ENCODE measurements at places on chromosomes 11 and 22.

GRCh38 chr11:120835601-120836228 is 188.2 kb upstream of the TBCEL start:
- DNase-seq = no peak
- H3K27me3 ChIP-seq = no peaks in the 10 kb centered on the region
- no peaks in the 10 kb centered on the region for H3K4me1 ChIP-seq
- no peaks in the 10 kb centered on the region for H3K36me3 ChIP-seq
- H3K27ac ChIP-seq = no peak overlapping the region

GRCh38 chr22:31977141-31977841 is 33.0 kb downstream of the YWHAH start:
- H3K4me3 ChIP-seq = no peak overlapping the region
- no peaks in the 10 kb centered on the region for H3K36me3 ChIP-seq
- no peaks in the 10 kb centered on the region for H3K27me3 ChIP-seq
- DNase-seq = peak; percentile 81

DNA sequence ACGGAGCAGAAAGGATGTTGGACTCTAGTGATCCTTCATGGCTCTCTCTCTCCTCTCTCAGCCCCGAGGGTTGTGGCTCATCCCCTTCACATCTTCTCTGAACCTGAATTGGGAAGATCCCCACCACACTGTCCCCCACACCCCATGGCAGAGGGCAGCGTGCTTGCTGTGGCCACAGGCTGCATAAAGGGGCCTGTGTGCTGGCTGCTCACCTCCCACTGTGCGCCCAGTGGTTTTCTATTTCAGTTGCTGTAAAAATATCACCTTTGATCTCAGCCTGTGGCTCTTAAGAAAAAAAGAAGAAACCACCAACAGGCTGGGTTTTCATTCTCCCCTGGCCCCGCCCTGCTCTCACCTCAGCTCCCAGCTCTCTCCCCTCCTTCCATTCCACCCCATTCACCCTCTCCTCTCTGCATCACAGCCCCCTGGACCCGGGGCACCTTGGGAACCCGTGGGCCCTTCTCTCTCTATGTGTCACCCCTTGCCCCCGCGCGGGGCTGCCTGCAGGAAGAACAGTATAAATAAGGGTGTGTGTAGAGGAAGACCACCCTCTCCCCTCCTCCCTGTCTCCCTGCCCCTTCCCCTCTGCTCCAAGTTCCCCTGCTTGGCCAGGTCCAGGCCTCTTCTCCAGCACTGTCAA is 25.8 kb upstream of the WNT11 start:
- H3K4me1 ChIP-seq = 0 out of 2 replicates have a peak, but pooled peaks cover 9% of the 10 kb centered on the region
- no peaks in the 10 kb centered on the region for H3K27me3 ChIP-seq
- H3K27ac ChIP-seq = no peak overlapping the region
- no peaks in the 10 kb centered on the region for H3K36me3 ChIP-seq
- peak; percentile 54 for DNase-seq

DNA sequence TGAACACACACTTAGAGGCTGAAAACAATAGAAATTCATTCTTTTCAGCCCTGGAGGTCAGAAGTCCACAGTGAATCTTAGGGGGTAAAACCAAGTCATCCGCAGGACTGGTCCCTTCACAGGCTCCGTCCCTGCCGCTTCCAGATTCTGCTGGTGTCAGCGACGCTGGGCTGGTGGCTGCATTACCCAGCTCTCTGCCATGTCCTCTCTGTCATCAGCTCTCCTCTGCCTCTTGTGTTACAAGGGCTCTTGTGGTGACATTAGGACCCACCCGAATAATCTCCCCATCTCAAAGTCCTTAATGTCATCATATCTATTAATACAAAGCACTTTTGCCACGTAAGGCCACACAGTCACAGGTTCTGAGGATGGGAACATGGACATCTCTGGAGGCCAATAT is 47.7 kb upstream of the ANO1 start:
- H3K27ac ChIP-seq = no peak overlapping the region
- DNase-seq = no peak
- H3K4me3 ChIP-seq = no peak overlapping the region
- no peaks in the 10 kb centered on the region for H3K36me3 ChIP-seq
- H3K4me1 ChIP-seq = no peaks in the 10 kb centered on the region
- H3K27me3 ChIP-seq = no peaks in the 10 kb centered on the region

- peaks cover 13% of the 10 kb centered on the region for H3K27me3 ChIP-seq
- H3K4me1 ChIP-seq = no peaks in the 10 kb centered on the region
- no peak overlapping the region for H3K27ac ChIP-seq
- no peaks in the 10 kb centered on the region for H3K36me3 ChIP-seq
- DNase-seq = no peak
- no peak overlapping the region for H3K4me3 ChIP-seq
Measured at GRCh38 chr11:15886866-15887265, 469.5 kb downstream of the SOX6 start.

DNA sequence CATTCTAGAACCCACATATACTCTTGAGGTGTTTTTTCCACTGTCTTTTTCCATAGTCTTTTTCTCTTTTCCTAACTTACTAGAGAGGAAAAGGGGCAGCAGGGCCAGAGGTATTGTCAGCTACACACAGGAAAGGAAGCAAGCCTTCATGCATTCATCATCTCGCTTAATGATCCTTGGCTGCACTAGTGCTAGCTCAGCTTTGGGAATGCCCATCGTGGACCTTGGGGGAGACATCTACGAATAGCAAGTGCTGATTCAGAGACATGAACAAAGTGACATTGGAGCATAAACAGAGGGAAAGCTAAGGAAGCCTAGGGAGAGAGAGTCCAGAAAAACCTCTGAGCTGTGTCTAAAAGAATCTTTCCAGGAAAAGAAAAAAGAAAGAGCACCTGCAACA is 466.3 kb upstream of the ARHGAP42 start:
- DNase-seq = no peak
- H3K27ac ChIP-seq = no peak overlapping the region
- H3K4me3 ChIP-seq = no peak overlapping the region
- no peaks in the 10 kb centered on the region for H3K36me3 ChIP-seq

- H3K27me3 ChIP-seq = no peaks in the 10 kb centered on the region
- peaks cover 4% of the 10 kb centered on the region for H3K4me1 ChIP-seq
- no peak overlapping the region for H3K4me3 ChIP-seq
- no peak overlapping the region for H3K27ac ChIP-seq
Measured at GRCh38 chr22:36378869-36379217, 8.9 kb downstream of the MYH9 start.

- DNase-seq = no peak
- H3K4me3 ChIP-seq = no peak overlapping the region
- no peak overlapping the region for H3K27ac ChIP-seq
- H3K36me3 ChIP-seq = no peaks in the 10 kb centered on the region
Measured at GRCh38 chr11:126464796-126465195, 109.3 kb downstream of the ST3GAL4 start.

- H3K36me3 ChIP-seq = no peaks in the 10 kb centered on the region
- H3K4me3 ChIP-seq = no peak overlapping the region
- no peaks in the 10 kb centered on the region for H3K4me1 ChIP-seq
Measured at GRCh38 chr11:69504576-69505335, 23.3 kb downstream of the LINC01488 start.

DNA sequence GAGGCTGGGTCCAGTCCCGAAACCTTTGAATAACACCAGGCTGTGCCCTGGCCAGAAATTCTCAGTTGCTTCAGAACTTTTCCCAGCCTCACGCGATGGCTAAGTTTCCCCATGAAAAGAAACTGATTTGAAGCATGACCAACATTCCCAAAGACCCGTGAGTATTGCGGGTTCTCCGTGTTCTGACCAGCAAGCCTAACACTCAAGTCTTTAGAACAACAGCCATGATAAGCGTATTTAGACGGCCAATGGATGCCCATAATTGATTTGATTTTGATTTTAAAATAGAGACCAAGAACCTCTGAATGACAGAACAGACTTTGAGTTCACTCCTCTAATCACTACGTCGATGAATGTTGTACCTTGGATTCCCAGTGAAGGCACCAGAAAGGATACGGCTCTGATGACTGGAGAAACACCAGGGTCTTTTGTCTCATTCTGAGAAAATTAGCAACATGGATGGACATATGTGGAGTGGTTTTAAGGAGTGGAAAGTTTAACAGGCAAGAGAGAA is 43.9 kb downstream of the ZNF280B start:
- H3K4me1 ChIP-seq = peaks cover 11% of the 10 kb centered on the region
- no peak overlapping the region for H3K27ac ChIP-seq
- no peaks in the 10 kb centered on the region for H3K27me3 ChIP-seq
- H3K36me3 ChIP-seq = no peaks in the 10 kb centered on the region
- no peak overlapping the region for H3K4me3 ChIP-seq

DNA sequence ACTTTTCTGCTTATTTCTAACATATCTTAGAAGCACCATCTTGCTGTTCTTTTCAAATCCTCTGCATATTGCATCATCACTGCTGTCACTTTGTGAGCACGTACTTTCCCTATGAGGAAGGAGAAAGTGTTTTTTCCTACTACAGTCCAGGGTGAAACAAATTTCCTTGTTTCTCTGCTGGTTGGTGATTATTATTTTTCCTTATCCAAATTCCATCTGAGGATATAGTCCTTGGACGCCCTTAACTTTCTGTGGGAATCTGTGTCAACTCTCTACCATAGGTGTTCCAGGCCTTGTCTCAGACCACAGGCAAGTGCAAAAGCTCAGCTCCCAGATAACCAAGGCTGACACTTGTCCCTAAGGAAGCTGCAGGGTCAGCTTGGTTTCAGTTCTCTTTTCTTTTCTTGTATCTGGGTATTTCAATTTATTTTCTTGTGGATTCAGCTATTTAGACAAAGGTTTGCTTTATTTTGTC is 29.4 kb upstream of the LYVE1 start:
- DNase-seq = no peak
- no peaks in the 10 kb centered on the region for H3K27me3 ChIP-seq
- no peaks in the 10 kb centered on the region for H3K36me3 ChIP-seq

DNA sequence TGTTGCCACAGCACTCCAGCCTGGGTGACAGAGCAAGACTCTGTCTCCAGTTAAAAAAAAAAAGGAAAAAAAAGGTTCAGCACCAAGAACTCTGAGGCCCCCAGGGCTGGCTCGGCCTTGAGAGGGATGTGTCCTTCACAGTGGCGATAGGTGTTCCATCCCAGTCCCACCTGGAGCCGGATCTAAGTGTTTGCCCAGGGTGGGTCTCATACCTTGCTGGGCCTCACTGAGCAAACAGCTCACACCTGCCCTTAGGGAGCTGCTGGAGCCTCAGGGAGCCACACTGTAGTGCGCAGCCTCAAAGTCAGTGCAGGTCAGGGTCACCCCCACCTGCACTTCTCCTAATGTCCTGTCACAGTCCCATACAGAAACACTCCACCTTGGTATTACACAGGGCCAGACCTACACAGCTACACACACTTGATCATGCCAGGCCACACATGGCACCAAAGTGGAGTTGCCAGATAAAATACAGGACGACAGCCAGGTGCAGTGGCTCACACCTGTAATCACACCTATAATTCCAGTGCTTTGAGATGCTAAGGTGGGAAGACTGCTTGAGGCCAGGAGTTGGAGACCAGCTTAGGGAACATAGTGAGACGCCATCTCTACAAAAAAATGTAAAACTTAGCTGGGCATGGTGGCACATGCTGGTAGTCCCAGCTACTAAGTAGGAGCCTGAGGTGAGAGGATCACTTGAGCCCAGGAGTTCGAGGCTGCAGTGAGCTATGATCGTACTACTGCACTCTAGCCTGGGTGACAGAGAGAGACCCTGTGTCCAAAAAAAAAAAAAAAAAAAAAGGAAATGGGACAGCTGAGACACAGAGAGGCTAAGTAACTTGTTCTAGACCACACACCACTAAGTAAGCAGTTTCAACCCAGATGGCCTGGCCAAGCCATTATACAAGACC is 7.3 kb downstream of the STARD10 start:
- no peak overlapping the region for H3K27ac ChIP-seq
- 0 out of 2 replicates have a peak, but pooled peaks cover 2% of the 10 kb centered on the region for H3K4me1 ChIP-seq
- H3K36me3 ChIP-seq = no peaks in the 10 kb centered on the region

DNA sequence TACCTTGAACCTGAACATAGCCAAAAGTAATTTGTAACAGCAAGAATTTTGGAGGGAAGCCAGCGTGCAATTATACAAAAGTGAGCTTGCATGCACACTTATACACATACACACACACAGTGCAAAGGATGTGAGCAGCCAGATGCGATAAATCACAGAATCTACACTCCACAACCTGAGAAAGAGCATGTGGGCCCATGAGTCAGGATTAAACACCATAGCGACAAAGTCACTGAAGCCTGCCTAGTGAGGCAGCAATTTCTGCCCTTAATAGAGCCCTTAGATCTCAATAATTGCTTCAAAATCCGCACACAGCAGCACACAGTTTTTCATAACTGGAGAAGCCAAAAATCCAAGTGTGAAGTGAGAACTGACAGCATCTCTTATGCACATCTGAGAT is 42.6 kb upstream of the TEAD1 start:
- H3K27me3 ChIP-seq = no peaks in the 10 kb centered on the region
- no peak overlapping the region for H3K27ac ChIP-seq
- H3K4me3 ChIP-seq = no peak overlapping the region
- no peak for DNase-seq

DNA sequence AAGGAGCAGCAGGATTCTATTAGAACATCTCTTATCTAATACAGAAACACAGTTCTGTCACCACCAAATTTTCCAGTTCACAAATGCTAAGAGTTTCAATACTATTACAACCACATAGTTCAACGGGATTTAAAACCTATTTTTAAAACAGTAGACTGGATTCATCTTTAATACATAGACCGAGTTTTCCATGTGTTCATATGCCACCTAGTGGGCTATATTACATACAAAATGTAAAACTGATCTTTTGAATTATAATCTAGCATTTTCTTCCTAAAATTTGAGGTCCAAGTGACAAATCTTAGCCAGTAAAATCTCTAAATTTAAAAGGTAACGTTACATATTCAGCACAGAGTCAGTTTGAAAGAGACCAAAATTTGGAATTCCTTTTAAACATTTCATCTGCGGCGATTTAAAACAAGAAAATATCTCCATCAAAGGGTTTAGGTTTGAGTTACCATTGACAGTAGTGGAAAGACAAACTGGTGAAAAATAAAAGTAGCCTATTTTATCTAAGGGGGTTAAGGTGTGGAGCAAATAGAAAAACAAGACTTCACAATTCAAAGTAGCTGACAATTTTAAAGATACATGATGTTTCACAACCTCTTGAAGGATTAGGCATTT is 269.3 kb upstream of the MPPED2 start:
- no peaks in the 10 kb centered on the region for H3K36me3 ChIP-seq
- no peaks in the 10 kb centered on the region for H3K27me3 ChIP-seq
- no peak overlapping the region for H3K4me3 ChIP-seq
- no peak for DNase-seq
- no peak overlapping the region for H3K27ac ChIP-seq

GRCh38 chr11:44777209-44778194 is 50.7 kb downstream of the TSPAN18 start:
- H3K27ac ChIP-seq = no peak overlapping the region
- peaks cover 24% of the 10 kb centered on the region for H3K4me1 ChIP-seq
- H3K36me3 ChIP-seq = 0 out of 2 replicates have a peak, but pooled peaks cover 3% of the 10 kb centered on the region
- H3K27me3 ChIP-seq = no peaks in the 10 kb centered on the region
